Dermis microvascular lymphatic vessel endothelial cell (primary cell): ENCODE measurements at places on chromosomes 12 and 14. TPM values are rescaled to one million over a fixed set of nuclear protein-coding genes. Genes with fewer than 3 reads are reported as not detected.

GRCh38 chr14:72878746-72879145 is 15.2 kb downstream of the DPF3 start:
- DNase-seq: no peak

DNA sequence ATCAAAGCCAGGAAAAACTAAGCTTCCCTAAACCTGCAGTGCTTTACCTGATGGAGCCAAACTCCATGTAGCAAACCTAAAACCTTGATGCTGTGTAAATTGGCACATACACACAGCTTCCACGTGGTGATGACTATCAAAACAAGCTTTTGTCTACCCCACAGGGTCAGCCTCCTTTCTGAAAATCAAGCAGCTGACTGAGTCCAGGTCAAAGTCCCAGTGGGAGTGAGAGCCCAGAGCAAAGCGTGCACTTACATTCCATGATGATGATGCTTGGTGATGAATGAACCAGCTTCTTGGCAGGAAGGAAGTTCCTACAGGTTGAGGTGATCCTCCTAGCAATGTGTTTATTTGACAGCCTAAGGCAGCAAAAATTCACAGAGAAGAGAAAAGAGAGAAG is 630.0 kb upstream of the TBX3 start:
- no peak for DNase-seq

GRCh38 chr14:45970621-45971020 is 681.0 kb downstream of the RPL10L start:
- no peak for DNase-seq

APOLD1 gene
- total RNA-seq: 38.9 and 41.6 TPM in 2 replicates

DNA sequence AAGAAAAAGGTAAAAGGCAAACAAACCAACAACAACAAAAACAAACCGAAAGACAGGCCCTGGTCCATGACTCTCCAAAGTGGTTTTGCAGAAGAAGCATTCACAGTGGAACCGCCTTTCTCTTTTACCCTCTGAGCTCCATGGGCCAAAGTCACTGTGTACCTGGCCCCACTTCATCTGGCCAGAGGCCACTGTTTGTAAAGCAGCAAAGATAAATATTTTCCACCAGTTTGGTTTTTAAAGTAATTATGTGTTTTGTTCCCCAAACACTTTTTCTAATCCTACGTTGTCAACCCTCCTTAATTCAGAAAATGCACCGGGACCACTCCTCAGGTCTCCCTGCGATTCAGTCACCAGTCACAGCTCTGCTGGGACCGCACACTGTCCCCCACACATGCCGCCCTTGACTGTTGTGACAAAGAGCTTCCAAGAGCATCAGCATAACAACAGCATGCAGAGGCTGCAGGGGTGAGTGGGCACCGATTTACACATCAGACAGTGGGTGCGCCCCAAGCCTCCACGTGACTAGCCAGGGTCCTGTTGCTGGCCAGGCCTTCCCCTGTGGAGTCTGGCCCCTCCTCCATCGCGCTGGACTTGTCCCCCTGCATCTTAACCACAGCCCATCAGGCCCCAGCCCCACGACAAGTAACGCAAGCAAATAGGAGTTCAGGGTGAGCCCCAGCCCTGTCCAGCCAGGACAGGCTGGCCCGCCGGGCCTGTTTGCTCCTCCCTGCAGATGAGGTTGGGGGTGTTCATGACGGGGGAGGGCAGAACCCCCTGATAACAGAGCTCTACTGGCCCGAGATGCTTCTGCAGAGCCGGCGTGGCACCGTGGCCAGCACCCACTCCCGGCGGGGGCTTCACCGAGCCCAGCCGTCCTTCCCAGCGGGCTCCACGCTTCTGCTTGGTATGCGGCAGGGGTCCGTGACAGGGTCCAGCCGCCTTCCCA is 65.2 kb upstream of the DIO3 start:
- DNase-seq: no peak

DNA sequence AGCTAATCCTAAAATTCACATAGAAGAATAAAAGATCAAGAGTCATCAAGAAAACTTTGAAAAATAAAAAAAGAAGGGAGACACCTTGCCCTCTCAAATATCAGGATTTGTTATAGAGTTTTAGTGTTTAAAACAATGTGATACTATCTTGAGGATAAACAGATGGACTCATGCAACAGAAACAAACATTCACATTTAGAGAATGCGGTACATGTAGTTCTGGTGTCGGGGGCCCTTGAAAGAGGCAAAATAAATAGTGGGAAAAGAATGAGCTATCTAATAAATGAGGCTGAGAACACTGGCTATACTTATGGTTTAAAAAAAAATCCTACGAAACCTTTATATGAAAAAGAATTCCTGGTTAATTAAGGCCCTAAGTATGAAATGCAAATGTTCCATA is 127.7 kb downstream of the LLPH start:
- no peak for DNase-seq
